ENCODE measurements at places on chromosomes 3 and 15.
A peak's percentile ranks its signal among the peaks of the same experiment; 100 is the strongest.

DNA sequence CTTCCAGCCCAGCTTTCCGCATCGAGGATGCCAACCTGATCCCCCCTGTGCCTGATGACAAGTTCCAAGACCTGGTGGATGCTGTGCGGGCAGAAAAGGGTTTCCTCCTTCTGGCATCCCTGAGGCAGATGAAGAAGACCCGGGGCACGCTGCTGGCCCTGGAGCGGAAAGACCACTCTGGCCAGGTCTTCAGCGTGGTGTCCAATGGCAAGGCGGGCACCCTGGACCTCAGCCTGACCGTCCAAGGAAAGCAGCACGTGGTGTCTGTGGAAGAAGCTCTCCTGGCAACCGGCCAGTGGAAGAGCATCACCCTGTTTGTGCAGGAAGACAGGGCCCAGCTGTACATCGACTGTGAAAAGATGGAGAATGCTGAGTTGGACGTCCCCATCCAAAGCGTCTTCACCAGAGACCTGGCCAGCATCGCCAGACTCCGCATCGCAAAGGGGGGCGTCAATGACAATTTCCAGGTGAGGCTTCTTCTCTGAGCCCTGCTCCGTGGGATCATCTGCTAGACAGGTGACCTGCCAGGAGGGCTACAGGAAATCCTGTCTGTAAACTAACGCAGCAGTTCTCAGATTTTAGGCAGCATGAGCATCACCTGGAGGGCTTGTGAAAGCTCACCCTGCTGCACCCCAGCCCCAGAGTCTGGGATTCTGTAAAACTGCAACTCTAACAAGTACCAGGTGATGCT lies 1.6 kb downstream of the THBS1 start:
- DNase-seq = no peak

GRCh38 chr3:61688307-61688984 lies 127.1 kb downstream of the PTPRG start:
- DNase-seq = no peak

GRCh38 chr3:194976049-194976451 lies 290.4 kb downstream of the FAM43A start:
- no peak for DNase-seq

- no peak for DNase-seq
These were observed 604.8 kb downstream of the UNC13C start for GRCh38 chr15:54582863-54583643.

DNA sequence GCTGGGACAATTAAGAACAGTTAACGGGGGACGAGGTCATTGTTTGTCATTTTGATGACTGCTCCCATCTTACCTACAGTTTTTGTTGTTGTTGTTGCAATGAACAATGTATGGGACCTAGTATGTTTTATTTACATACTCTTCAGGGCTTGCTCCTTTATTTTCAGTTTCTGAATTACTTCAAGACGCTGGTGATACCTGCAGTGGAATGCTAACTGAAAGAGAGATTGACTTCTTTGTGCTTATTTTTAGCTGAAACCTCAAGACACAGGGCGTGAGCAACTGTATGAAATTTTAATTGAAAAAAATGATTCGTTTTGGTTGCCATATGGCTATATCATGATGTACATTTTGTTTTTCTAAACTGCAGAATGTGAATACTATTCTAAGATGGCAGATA lies 297.9 kb downstream of the EDEM1 start:
- no peak for DNase-seq

- no peak for DNase-seq
These were observed 456.2 kb downstream of the TBL1XR1 start for GRCh38 chr3:176740906-176741663.

DNA sequence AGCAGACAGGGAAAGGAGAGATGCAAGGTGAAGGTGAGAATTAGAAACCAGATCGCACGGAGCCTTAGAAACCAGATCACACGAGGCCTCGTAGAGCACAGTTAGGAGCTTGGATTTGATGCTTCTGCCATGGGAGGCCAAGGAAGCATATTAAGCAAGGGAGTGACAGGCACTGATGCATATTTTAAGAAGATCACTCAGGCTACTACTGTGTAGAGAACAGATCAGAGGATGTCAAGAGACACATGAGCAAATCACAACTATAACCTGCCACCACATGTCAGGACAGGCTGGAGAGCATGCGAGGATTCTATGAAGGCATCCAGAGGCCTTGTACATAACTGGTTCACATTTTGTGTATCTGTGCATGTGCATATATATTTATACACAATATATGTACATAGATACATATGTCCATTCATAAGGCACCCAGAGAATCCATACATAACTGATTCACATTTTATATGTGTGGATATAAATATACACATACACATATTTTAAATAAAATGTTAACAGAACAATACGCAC lies 99.6 kb upstream of the FHIT start:
- no peak for DNase-seq

GRCh38 chr3:81620849-81621248 lies 140.6 kb downstream of the GBE1 start:
- no peak for DNase-seq

DNA sequence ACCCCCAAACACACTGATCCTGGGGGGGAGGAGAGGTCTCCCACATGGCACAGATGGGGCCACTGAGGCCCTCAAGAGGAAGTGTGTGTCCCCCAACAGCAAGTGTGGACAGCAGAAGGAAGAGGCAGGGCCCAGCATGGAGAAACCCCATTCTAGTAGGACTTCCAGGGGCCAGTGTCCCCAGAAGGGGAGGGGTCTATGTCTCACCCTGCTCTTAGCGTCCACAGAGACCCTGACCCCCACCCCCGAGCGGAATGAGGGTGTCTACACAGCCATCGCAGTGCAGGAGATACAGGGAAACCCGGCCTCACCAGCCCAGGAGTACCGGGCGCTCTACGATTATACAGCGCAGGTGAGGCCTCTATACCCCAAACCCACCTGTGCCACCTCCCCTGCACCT lies 35.3 kb downstream of the TSPAN3 start:
- no peak for DNase-seq

GRCh38 chr15:82100111-82100929 lies 54.5 kb upstream of the MEX3B start:
- no peak for DNase-seq

GRCh38 chr3:166110102-166110501 lies 272.9 kb upstream of the BCHE start:
- DNase-seq = no peak

- DNase-seq = no peak
These were observed 451.8 kb upstream of the IL12A start for GRCh38 chr3:159536876-159537275.

GRCh38 chr15:88617031-88617722 lies 4.0 kb upstream of the AEN start:
- no peak for DNase-seq

DNA sequence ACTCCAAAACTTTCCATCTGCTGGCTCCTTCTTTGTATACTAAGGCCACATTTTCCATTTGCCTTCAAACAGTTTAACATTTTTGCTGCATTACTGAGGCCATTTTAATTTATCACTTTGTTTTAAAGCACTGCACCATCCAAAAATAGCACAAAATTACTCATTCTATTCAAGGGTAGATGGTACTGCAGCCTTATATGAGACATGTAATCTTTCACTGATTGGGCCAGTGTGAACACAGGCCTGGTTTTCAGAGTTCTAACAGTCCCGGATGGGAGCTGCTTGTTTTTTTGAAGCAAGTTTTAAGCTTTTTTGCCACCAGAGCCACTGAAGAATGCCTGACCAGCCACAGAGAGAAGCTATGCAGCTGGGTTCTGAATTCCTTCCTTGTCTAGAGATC lies 172.3 kb upstream of the TSC22D2 start:
- DNase-seq = no peak

GRCh38 chr3:32872487-32873382 lies 54.9 kb downstream of the TRIM71 start:
- DNase-seq = no peak

- DNase-seq = no peak
These were observed 229.0 kb downstream of the SLC9A9 start for GRCh38 chr3:143619231-143619630.

- DNase-seq = no peak
These were observed 1237.9 kb downstream of the ROBO2 start for GRCh38 chr3:78277801-78278200.

- no peak for DNase-seq
These were observed 987.1 kb upstream of the CADM2 start for GRCh38 chr3:83971666-83972065.

DNA sequence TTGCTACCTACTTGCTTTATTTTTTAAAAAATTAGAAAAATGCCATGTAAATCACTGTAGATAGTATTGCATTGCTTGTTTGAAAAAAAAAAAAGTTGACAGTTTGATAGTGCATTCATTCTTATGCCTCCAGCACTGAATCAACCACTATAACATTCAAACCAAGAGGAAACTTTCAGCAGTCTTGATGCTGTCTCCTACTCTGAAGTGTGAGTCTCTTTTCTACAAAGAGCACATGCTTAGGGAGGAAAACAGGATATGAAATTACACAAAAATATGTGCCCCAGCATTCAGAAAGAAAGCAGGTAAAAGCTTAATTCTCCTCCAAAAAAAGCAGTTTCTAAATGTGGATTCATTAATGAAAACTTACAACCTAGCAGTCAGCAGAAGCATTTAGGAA lies 78.3 kb downstream of the ZBTB20 start:
- DNase-seq = no peak

- DNase-seq = no peak
These were observed 80.0 kb downstream of the MITF start for GRCh38 chr3:69819282-69819681.

GRCh38 chr15:44591326-44591725 lies 54.4 kb downstream of the EIF3J start:
- DNase-seq = no peak

DNA sequence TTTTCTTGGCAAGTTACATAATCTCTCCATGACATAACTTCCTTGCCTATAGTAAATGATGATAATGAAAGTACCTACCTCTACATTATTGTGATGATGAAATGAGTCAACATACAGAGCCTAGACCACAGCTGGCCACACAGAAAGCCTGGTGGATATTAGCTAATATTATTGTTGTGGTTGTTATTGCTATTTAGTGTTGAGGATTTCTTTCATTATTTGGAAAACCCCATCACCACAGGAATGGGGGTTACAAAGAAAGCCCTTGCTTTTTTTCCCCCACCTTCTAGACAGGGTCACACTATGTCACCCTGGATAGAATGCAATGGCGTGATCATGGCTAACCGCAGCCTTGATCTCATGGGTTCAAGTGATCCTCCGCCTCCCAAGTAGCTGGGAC lies 125.0 kb downstream of the PDZRN3 start:
- DNase-seq = no peak

DNA sequence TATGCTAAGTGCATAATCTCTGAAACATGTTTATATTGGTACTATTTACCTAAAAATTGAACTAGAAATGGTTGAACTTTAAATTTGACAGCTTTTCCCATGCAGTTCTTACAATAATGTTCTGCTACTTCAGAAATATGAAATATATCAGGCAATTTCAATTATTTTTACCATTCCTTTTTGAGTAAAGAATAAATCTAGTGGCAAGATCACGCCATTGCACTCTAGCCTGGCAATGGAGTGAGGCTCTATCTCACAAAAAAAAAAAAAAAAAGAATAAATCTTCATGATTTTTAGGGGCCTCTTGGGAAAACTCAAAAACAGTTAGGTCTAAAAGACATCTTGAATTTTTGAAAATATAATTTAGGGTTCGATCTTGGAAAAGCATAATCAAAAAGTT lies 10.6 kb upstream of the DNAAF4 start:
- no peak for DNase-seq

- no peak for DNase-seq
These were observed 75.0 kb upstream of the TLE3 start for GRCh38 chr15:70172566-70173225.

DNA sequence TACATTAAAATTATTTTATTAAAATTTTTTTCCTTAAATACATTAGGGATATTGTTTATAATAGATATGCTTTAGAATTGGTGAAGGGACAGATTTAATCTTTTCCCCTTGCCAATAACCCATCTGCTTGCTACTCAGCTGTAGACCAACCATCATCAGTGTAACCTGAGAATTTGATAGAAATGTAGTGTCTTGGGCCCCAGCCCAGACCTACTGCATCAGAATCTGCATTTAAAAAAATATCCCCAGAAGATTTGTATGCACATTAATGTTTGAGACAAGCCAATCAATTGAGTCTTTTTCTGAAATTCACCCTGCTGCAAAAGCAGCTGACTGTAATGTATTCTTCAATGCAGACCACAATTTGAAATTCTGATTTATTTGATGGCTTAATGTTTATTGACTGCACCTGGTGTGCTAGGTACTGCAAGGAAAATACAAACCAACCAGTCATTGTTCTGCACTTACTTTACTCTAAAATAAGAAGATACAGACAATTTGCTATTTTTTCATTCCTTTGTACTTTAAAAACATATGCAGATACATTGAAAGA lies 190.7 kb upstream of the SGO1 start:
- DNase-seq = no peak

GRCh38 chr15:75029378-75030022 lies 6.1 kb downstream of the PPCDC start:
- peak; percentile 84 for DNase-seq

- no peak for DNase-seq
These were observed 188.2 kb downstream of the VPS13C start for GRCh38 chr15:61871926-61872522.

DNA sequence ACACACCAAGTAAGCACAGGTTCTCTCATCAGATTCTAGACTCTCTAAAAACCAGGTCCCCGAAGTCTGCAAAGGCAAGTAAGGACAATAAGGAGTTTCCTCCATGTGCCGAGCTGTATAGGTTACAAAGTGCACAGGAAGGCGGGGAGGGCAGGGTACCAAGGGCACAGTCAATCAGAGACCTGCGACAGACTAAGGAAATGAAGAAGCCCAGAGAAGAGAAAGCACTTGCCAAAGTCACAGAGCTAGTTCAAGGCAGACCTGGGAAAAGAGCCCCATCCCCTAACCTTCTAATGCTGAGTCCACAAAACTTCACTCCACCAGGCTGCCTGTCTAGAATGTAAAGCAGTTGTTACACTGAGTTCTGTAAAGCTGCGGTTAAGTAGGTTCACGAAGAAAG lies 1.7 kb downstream of the SEC13 start:
- no peak for DNase-seq

DNA sequence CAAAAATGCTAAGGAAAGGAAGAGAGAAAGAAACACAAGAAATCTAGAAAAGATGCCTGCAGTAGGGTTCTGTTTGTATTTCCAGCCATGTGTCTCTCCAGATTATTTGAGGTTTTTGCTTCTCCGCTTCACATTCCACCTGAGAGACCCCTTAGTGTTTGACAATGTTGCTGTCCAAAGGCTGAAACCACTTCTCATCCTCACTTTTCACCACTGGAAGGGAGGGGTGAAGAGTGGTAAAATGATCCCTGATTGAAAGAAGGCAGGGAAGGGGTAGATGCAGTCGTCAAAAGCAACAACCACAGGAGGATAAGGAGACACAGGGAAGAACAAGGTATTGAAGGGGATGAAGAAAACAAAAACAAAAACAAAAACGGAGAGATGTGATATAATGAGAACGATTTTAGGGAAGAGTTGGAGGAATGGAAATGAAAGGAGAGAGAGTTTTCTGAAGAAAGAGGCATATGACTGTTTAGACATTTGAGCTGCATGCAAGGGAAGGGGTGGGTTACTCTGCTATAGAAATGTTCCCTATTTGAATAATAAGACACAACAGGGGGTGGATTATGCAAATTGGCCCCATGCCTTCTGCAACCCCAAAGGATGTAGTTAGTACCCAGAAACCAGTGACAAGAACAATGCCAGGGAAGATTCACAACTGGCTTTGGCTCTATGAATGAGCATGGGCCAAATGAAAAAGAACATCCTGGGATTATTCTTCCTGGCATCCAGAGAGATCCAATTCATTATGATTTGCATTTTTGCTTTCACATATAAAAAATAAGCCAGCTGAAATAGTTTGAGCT lies 235.9 kb downstream of the GAP43 start:
- DNase-seq = no peak

Data from CD4-positive, alpha-beta T cell treated with Interferon gamma for 1 hour (primary cell).